ENCODE measurements at places on chromosomes 6 and 20.

DNA sequence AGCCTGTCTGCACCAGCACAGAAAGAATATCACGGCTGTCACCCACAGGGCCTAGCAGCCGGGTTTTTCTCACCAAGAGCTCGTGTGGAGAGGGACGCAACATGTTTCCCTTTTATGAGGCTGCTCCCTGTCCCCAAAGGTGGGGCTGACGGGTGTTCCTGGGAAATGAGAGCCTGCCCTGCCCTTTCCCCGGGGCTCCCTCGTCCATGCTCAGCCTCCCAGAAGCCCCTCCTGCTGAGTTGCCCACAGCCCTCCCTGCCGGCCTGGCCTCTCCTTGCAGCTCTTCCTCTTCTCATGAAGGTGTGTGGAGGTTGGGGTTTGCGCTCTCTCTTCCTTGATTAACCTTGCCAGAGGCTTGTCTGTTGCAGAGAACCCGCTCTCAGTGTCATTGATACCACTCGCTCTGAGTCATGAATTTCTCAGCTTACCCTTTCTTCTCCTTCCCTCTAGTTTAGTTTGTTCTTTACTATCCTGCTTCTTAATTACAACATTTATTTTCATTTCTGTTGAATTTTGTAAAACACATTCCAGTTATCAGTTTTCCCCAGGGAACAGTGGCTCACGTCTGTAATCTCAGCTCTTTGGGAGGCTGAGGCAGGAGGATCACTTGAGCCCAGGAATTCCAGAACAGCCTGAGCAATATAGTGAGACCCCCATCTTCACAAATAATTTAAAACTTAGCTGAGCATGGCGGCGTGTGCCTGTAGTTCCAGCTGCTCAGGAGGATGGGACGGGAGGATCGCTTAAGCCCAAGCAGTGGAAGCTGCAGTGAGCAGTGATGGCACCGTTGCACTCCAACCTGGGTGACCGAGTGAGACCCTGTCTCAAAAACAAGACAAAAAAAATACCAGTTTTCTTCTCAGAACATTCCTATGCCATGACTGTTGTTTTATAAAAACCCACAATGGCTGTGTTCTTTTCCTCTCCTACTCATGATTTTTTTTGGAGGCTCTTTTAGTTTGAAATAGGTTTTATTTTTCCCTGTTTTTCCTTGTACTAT, 103.8 kb downstream of the TMEM242 start:
- DNase-seq, result no peak

- DNase-seq, result no peak
These were observed 34.4 kb downstream of the EFHC1 start for GRCh38 chr6:52454556-52454955.

DNA sequence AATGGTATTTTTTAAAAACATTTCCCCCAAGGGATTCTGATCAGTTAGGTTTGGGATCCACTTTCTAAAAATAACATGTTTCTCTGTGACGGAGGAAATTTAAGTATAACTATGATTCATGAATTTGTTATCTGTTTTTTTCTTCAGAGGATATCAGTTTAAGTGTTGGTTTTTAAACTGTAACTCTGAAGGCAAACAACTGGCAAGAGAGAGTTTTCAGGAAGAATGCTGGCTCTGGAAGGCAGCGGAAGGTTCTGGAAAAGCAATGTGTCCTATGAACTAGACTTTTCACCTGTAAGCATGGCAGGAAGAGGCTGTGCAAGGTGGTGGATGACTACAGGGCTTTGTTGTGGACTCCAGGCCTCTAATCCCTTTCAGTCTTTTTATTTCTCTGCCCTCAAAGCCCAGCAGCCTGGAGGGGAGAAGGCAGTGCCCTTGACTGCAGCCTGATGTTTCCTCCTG, 153.1 kb downstream of the GMPR start:
- DNase-seq, result no peak

DNA sequence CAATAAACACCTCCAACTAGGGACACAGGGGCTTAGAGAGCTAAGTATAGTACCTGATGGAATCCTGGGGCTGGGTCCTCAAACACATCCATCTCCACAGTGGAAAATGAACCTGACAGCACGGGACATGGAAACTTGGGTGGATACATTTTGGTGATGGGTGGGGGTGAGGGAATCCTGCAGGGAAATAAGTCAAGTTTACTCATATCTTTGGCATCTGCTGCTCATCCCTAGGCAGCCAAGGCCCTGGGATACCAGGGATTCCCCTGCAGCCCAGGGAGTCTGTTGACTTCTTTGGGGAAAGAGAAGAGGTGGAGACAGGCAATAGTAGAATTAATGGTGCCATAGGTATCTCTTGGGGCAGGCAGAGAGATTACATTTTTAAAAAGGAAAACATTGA, 6.6 kb downstream of the APOBEC2 start:
- DNase-seq, result no peak

- no peak for DNase-seq
These were observed 2.0 kb downstream of the DOK5 start for GRCh38 chr20:54477191-54477955.
